ENCODE measurements at places on chromosomes 12 and 14.

GRCh38 chr14:85129921-85130320 is 400.0 kb upstream of the FLRT2 start:
- no peak for DNase-seq

- no peak for DNase-seq
Measured at GRCh38 chr14:89958966-89959365, 3.2 kb downstream of the TDP1 start.

DNA sequence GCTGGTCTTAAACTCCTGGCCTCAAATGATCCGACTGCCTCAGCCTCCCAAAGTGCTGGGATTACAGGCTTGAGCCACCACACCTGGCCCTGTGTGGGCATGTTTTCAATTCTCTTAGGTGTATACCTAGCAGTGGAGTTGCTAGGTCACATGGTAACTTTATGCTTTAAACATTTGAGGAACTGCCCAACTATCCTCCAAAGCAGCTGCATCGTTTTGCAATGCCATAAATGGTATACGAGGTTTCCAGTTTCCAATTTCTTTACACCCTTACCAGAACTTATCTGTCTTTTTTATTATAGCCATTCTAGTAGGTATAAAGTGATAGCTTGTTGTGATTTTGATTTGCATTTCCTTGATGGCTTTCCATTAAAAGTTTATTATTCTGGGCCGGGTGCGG is 25.1 kb downstream of the RBMS2 start:
- DNase-seq = no peak

GRCh38 chr14:64566651-64567122 is 16.9 kb downstream of the PPP1R36 start:
- DNase-seq = no peak

GRCh38 chr12:123035841-123036240 is 55.4 kb downstream of the ARL6IP4 start:
- no peak for DNase-seq

DNA sequence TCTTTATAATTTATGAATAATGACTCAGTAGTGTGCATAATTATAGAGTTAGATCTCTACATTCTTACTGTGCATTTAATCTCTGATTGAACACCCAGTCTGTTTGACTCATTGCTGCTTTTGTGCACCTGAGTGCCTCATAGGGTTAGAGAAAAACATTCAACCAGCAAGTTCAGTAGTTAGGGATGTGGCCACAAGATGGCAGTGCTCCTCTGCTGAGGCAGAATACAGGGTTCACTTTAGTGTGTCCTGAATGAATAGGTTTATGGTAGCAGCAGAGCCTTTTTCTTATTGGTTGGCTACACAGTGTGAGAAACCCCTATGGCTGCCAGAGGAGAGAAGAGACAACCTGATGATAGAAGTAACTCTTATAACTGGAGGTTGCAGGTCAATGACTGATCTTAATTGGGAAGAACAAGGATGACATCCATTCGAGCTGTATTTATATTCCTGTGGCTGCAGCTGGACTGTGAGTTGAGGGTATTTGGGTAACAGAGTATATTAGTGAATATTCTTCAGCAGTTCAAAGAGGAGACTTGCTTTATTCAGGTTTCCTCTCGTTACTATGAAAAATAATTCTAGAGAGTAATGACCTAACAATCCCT is 194.9 kb upstream of the OR4E1 start:
- peak; percentile 77 for DNase-seq

- no peak for DNase-seq
Measured at GRCh38 chr14:85041618-85042017, 488.3 kb upstream of the FLRT2 start.

GRCh38 chr14:30888480-30889243 is 14.3 kb downstream of the COCH start:
- DNase-seq = no peak

DNA sequence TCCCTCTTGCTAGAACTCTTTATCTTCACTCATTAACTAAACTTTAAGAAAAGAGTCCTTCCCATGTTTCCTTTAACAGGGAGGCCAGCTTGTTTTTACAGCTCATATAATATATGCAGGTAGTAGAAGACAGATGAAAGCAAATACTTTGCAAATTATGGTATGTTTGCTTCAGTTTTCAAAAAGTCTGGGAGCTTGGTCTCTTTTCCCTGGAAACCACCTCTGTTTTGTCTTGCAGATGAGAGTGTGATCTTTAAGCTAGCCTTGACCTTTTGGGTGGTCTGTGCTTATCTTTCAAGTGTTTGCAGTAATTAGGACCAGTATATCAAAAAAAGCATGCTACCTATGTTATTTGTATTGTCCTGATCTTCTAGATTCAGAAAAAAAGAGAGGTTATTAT is 62.7 kb downstream of the ERC1 start:
- no peak for DNase-seq

DNA sequence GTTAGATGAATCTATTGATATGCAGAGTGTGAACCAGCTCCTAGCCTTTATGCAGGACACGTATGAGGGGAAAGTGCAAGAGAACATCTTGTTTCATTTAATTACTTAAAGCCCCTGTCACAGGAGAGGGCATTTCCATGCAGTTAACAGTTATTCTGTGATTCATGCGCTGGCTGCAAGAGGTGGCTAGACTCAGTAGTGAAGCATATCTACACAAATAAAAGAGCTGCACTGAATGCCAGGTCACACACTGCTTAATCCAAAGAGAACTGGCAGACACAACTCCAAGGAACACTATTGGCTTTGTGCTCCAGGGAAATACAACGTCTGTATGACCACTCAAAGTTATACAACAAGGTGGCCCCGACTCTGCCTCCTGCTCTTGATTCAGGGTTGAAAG is 394.1 kb downstream of the C12orf75 start:
- DNase-seq = no peak

DNA sequence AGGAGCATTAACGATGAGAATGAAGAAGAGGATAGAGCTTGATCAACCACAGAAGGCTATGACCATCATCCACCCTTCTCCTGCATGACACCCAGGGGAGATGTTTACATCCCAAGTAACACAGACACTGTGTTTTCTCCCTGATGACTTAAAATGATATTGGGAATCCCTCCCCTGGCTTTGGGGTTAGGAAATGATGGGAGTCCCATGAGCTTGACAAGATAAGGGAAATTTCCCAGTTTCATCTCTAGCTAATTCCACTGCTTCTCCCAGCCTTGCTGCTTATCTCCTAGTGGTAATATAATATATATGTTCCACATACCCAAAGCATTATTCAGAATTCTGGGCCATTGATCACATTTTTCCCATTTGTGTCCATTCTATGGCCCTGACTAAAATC is 4.0 kb upstream of the OR6S1 start:
- no peak for DNase-seq

DNA sequence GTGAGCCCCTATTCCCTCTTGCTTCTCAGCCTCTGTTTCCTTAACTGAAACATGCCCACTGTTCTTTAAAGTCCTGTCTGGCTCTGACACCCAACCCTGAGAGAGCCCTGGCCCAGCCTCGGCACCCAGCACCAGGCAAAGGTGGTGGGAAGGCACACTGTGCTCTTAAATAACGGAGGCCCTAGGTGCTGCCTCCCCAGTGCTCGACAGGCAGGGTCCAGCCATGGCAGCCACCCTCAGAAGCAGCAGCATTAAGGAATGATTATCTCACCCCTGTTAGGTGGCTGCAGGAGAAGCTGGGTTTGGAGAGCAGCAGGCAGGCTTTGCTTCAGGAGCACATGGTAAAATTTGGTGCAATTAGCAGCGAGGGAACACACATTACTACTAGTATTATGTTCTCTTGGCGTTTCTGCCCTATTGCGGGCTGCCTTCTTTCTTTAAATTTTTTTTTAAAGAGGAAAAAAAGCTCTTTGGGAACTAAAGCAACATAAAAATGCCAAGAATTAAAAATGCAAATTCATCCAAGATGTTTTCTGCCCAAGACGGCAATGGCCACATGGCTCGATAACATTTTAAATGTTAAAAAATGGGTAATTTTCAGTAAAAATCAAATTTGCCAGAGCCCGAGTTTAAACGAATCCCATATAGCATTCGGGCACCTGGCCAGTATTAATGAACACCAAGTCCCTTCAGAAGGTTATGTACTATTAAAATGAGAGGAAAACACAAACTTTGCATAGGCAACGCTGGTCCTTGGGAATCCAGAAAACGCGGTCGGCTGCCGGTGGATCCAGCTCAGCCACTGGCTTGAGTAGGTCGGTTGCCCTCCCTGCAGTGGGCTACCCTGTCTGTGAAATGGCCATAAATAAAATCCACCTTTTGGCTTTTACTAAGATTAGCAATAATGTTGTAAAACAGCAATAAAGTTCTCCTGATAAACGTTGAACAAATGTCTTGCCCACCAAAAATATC is 152.2 kb downstream of the BCL11B start:
- no peak for DNase-seq

GRCh38 chr12:101165319-101165718 is 44.7 kb downstream of the SLC5A8 start:
- no peak for DNase-seq

GRCh38 chr12:89370421-89370831 is 18.1 kb upstream of the DUSP6 start:
- peak; percentile 78 for DNase-seq

DNA sequence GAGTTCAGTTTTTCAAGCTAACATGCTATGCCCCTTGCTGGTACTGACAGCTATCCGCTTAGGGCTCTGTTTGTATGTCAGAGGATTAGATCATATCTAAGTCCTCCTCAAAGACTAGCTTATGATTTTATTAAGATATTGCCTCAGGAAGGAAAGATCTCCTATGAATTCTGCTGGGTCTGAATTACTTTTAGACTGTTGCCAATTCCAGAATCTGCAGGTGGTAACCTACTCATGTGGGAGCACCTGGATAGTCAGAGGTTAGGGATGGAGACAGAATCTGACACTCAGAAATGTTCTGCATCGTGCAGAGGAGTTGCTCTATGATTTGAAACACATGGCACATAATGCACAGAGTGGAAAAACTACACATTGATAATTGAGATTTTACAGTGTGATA is 843.4 kb downstream of the SLC6A15 start:
- no peak for DNase-seq

GRCh38 chr12:38711054-38711453 is 194.3 kb downstream of the CPNE8 start:
- DNase-seq = no peak

GRCh38 chr12:124993626-124994436 is at the start of gene BRI3BP:
TSS of gene BRI3BP (plus strand) at chr12:124993645. CDS start at chr12:124993791, 146 bp downstream.
- DNase-seq = peak; percentile 84

DNA sequence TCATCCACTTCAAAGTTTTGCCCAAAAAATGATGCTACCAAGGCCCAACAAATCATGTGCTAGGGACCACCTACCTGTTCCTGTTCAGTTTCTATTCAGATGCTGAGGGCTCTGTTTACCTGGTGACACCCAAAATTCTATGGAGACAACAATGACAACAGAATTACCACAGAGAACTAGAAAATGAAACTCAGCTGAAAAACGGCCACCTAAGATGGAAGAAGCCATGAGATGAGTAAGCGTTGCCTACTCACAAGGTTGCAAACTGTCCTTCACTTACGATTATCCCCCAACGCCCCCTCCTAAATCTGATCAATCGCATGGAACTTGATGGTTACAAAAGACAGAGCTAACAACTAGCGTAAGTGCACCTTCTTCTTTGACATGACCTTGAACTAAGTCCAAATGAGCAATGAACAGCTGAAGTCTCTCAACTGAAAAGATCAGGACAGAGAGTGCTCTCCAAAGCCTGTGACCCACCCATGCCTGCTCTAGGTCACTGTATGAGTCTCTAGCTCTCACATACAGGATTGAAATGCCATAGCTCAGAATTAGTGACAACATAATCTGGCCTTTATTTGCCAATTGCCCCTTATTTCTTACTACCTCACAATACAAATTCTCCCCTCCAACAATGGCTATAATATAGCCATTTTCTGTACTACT is at the start of gene RNASE11:
RNASE11 (minus strand) TSS at position 513 of the 666 bp plus-strand sequence.
- DNase-seq = no peak

DNA sequence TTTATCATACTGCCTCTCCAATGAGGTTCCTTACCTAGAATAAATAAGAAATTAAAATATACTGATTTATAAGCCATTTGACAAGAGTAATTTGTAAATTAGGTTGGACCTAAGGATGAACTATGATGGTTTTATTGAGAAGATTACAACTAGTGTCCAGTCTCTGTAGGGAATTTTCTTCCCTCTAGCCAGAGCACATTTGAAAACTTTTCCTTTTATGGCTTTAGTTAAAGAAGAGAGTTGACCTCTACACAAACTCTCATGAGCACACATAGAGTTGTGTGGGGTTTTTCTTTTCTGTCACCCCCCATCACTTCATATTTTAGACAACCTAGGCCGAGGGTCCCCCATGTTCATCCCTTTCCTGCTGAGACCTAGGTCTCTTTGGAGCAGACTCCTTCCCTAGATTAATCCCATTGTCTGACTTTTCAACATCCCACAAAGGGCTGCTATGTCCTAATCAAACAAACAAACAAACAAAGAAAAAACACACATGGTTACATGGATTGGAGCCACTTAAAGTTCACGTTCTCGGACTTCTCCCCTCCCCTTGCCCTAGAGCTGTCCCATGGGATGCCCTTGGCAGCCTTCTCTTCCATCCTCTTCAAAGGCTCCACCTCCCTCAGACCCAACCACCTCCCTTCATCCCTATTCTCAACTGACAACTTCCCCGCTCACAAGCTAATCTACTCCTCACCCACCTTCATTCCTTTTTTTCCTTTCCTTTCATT is 40.7 kb downstream of the GPR135 start:
- DNase-seq = no peak

- DNase-seq = no peak
Measured at GRCh38 chr12:52383331-52383730, 2.1 kb downstream of the KRT84 start.

- no peak for DNase-seq
Measured at GRCh38 chr14:94801225-94801624, 31.3 kb upstream of the GSC start.

DNA sequence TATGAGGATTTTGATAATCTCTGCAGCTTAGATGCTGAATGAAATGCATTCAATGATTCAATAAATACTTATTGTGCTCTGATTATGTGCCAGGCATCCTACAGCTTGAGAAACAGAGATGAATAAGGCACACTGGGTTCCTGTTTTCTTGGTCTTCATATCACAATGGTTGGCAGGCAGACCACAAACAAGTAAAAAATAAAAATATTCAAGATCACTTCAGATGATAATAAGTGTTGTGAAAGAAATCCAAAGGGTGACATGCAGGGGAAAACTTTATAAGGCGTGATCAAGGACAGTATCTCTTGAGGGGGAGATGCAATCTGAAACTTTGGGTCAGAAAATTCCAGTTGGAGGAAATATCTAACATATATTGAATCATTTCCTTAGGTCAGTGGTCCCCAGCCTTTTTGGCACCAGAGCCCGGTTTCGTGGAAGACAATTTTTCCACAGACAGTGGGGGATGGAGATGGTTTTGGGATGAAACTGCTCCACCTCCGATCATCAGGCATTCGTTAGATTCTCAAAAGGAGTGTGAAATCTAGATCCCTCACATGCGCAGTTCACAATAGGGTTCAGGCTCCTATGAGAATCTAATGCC is 73.7 kb upstream of the RAP1B start:
- no peak for DNase-seq
